ENCODE measurements at places on chromosomes 3 and 15.

DNA sequence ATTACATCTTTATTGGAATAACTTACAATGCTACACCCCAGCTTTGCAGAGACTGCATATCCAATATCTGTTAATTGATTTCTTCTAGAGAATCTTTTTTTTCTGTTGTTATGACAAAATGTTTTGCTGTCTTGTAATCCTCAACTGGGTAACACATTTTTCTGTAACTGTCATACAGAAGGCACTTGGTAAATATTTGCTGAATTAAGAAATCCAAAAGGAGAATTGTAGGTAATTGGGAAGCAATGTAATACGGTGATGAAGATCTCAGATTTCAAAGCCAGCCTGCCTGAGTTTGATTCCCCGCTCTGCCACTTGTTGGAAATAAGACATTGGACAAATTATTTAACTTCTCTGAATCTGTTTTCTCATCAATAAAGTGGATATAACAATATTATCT is 169.1 kb downstream of the WDR72 start:
- no peak for DNase-seq

- no peak for DNase-seq
These were observed 23.6 kb downstream of the ANXA2 start for GRCh38 chr15:60374209-60374608.

DNA sequence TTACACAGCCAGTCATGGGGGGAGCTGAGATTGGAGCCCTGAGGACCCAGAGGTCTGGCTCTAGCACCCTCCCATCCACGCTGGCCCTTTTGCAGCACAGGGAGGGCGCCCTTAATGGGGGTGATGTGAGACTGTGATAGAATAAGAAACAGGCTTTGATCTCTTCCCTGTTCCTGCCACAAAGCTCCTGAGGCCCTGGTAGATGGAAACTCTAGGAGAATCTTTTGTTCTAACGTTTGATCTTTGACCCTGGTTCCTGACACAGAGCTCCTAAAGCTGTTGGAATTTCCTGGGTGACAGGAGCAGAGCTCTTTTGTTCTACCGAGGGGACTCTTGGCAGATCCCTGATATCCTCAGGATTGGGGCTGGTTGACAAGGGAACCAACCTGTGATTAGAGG is 1.2 kb upstream of the UROC1 start:
- DNase-seq = no peak

GRCh38 chr3:139230391-139230790 is 113.4 kb upstream of the MRPS22 start:
- DNase-seq = no peak

- no peak for DNase-seq
These were observed 59.4 kb downstream of the WNT5A start for GRCh38 chr3:55427739-55428138.

GRCh38 chr15:37995461-37996347 is 61.3 kb downstream of the TMCO5A start:
- DNase-seq = no peak

GRCh38 chr3:194810076-194810475 is 124.4 kb downstream of the FAM43A start:
- DNase-seq = no peak

- no peak for DNase-seq
These were observed 108.5 kb downstream of the TNIK start for GRCh38 chr3:171351676-171352075.

DNA sequence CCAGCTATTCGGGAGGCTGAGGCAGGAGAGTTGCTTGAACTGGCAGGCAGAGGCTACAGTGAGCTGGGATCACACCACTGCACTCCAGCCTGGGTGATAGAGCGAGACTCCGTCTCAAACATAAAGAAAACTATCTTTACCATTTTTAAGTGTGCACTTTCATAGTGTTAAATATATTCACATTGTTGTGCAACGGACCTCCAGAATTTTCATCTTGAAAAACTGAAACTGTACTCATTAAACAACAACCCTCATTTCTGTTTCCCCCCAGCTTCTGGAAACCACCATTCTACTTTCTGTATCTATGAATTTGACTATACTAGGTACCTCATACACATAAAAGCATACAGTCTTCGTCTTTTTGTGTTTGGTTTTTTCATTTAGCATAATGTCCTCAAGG is 375.1 kb downstream of the SHQ1 start:
- DNase-seq = no peak
